Stimulated activated CD4-positive, alpha-beta T cell treated with anti-CD3 and anti-CD28 coated beads, Interleukin-15, amount 100 ng/mL, for 1 hour (primary cell): ENCODE measurements at places on chromosomes 5 and 9.
A peak's percentile ranks its signal among the peaks of the same experiment; 100 is the strongest.

DNA sequence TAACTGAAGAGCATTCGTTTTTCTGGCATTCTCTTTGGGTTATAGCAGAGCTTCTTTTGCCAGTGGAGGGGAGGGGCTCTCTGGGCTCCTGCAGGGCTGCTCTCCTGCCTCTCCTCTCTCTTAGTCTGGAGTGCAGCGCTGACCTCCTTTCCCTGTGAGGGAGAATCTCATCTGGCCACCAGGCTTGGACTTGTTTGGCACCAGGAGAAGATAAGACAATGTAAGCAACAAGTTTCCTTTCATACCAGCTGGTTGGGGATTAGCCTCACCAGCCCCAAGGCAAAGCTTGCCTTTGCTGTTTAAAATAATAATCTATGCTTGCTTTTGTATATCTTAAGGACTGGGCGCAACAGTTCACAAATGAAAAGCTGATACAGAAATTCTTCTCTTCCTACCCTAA is 196.4 kb downstream of the TLE4 start:
- DNase-seq, result no peak

DNA sequence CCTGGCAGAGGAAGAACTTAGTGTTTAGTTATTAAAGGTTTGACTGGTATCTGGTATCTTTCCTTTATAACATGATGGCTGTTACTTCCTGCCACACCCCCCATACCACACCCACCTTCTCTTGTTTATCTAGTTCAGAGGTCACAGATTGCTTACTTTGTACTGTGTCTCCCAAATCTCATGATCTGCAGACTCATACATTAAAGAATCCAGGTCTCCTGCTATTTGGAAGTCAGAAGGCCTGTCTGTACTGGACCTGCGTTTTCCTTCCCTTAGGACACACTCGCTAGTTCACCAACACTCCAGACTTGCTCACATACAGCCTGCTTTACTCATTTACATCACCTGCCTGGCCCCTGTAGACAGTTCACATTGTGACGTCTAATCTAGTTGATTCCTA is 39.3 kb downstream of the NUDT12 start:
- no peak for DNase-seq

GRCh38 chr5:90932052-90932699 is 373.6 kb downstream of the ADGRV1 start:
- DNase-seq, result no peak

- no peak for DNase-seq
Measured at GRCh38 chr5:116709082-116709481, 134.5 kb upstream of the SEMA6A start.

- no peak for DNase-seq
Measured at GRCh38 chr9:109556061-109556460, 58.0 kb upstream of the PTPN3 start.

DNA sequence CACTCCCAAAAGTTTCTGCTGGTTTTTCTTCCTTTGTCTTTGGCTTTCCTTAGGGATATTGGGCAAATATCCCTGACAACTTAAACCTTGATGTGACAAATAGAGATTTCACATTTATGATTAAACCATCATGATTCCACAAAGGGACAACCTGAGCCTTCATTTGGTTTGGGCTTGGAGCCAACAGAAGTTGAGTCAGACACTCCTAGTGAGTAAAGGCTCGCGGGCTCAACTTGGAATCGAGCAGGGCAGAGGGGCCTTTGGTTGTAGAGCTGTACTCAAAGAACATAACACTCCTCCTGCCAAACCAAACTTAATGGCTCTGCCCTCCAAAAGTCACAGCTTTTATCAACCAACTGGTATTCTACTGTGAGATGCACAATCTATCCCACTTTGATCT is 290.2 kb upstream of the MAP3K1 start:
- no peak for DNase-seq

GRCh38 chr9:78121488-78121887 is 89.9 kb upstream of the GNAQ start:
- DNase-seq, result peak; percentile 42

DNA sequence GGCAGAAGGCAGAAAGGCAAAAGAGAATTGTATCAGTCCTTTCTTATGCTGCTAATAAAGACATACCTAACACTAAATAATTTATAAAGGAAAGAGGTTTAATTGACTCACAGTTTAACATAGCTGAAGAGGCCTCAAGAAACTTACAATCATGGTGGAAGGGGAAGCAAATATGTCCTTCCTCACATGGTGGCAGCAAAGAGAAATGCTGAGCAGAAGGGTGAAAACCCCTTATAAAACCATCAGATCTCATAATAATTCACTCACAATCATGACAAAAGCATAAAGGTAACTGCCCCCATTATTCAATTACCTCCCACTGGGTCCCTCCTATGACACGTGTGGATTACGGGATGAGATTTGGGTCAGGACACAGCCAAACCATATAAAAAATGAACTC is 312.5 kb upstream of the PTGER4 start:
- DNase-seq, result no peak

GRCh38 chr5:140246378-140247122 is 56.4 kb downstream of the PFDN1 start:
- no peak for DNase-seq

DNA sequence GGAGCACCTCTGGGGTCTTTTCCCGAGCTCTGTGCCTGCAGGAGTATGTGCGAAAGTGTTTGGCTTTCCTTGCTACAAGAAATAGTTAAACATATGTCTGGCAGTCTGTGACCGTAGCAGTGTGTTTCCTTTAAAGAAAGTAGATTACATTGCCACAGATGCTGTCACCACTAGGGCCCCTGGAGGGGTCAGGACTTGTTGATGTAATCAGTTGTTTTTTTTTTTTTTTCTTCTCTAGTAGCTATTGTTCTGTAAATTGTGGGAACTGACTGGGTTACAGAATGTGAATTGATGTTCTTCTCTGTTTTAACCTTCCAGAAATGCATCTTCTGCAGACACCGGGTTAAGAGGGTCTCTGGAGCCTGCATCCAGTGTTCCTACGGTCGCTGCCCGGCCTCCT is 345.6 kb downstream of the KDM4C start:
- DNase-seq, result no peak

DNA sequence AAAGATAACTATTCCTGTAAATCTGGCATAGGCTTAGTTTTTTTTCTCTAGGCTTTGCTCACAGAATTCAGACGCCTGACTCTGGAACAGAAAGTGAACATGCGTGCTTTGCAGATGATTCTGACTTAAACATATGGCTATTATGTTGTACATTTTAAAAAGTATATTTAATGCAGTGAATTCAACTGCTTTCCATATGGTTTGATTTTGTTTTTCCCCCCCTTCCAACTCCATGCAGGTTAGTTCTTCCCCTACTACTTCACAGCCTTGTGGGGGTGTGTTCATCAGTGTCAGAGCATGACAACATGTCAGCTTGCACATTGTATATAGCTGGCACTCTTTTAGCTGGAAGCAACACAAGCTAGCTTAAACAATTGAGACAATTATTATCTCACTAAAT is 226.8 kb downstream of the TMEM167A start:
- DNase-seq, result no peak

- no peak for DNase-seq
Measured at GRCh38 chr9:108761655-108762347, 94.0 kb downstream of the ACTL7B start.

DNA sequence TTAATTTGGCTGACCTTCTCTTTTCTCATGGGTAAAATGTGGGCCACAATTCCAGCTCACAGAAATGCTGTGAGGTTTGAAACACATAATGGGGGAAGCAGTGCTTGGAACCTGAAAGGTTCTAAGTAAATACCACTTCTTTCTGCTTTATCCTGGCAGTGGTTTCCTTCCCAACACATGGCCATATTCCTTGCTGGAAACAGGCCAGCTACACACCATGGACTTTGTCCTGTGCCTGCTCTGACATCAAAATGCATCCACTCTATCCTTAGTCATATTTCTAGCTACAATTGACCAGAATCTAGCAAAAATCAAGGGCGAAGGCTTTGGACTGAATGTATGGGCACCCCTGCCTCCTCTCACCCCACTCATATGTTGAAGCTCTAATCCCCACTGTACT is 93.1 kb upstream of the TRPC7 start:
- no peak for DNase-seq

DNA sequence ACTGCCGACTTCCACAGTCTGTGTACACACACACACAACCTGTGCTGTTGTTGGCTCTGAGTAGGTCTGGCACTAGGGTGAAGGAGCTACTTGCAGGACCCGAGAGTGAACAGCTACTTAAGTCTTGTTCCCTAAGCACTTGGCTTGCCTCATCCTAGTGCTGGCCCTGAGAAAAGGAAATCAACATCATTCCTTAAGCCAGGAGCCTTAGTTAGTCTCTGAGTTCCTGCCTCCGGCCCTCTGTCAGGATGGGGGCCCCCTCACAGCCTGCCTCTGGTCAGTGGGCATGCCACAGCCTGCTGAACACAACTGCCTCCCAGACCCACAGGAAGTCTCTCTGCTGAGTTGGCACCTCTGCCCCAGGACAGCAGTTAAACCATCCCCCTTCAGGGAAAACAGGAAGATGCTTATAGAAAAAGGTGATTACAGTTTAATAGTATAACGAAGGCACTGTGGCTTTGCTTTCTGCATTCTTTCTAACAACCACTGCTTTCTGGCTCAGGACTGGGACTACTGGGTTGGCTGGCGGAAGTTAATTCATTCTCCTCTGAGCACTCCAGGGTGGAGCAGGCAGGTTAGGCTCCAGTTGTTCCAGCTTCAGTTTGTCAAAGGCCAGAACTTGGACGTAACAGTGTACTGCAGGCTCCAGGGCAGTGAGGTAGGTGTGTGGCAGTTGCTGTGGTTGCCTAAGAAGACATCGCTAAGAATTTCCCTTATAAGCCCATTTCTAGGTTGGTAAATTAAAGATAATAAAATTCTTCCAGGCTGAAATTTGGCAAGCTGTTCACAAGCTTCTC is 2.8 kb downstream of the MAMDC2 start:
- no peak for DNase-seq

DNA sequence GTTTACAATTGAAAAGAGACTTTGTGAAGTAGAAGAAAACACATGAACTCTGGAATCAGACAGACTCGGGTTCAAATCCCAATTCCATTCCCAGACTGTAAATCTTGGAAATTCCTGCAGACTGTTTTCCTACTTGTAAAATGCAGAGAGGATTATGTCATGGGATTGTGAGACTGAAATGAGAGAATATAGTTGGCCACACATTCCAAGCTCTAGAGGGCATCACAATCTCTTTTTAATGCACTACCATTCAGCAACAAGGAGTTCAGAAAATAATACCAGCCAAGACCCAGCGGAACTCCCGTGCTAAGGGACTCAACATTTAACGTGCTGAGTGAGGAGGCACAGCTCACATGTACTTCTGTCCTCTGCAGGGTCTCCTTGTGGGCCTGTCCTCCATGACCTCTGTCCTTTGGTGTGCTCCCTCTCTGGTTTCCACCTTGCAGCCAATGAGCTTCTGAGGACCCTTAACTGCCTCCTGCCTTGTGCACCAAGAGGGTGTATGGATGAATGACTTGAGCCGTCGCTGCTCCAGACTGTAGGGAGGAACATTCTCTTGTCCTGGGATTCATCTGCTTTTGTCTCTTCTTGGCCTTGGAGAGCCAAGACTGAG is 263.5 kb downstream of the NTRK2 start:
- no peak for DNase-seq

- no peak for DNase-seq
Measured at GRCh38 chr5:67453111-67453905, 256.7 kb upstream of the CD180 start.

- no peak for DNase-seq
Measured at GRCh38 chr9:134329576-134329855, 3.3 kb downstream of the RXRA start.

- DNase-seq, result no peak
Measured at GRCh38 chr5:32109236-32109635, 64.9 kb downstream of the GOLPH3 start.

DNA sequence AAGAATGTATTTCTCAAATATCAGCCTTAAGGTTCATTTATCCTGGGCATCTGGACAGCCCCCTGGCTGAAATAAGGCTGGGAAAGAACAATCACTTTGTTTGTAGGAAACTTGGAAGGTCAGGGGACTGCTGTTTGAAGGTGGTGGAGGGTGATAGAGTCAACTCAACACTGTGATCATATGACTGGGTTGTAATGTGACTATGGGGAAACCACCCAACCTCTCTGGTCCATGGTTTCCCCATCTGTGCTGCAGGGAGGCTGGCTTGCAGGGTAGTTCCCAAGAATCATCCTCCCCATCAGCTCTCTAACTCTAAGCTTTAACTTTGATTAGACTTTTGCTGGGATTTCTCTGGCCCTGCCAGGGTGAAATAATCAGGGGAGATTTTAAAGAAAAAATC is 10.0 kb downstream of the INSYN2B start:
- DNase-seq, result no peak

GRCh38 chr9:113948891-113949570 is 72.9 kb downstream of the ZNF618 start:
- no peak for DNase-seq

- no peak for DNase-seq
Measured at GRCh38 chr5:150644514-150644913, 4.1 kb downstream of the SYNPO start.

GRCh38 chr5:14211818-14212803 is 69.0 kb downstream of the TRIO start:
- DNase-seq, result no peak

DNA sequence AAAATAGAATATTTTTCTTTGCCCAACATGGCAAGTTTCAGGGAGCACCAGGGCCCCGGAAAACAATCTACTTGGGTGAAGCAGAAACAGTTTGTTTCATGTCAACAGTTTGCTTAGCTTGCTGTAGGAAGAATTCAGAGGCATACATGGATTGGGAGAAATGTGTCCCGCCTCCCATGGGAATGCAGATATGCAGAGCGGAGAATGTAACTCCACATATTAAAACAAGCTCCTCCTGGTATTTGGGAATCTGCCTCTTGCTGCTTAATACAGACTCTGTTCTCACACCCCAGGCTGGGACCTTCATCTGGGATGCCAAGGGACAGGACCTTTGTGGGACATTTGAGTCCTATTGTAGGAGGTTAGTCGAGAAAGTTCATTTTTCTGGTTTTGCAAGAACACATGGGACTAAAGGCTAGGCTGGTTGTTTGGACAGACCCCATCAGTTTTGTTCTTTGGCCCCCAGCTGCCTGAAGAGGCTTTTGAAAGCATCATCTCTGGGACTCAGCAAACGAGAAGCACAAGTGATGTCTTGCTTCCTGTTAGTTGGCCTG is 220.5 kb upstream of the ADRA1B start:
- DNase-seq, result no peak

GRCh38 chr5:111066261-111066938 is 5.1 kb upstream of the TSLP start:
- DNase-seq, result no peak

- no peak for DNase-seq
Measured at GRCh38 chr9:124251204-124251603, 6.5 kb upstream of the NEK6 start.
